Stimulated activated CD4-positive, alpha-beta T cell treated with anti-CD3 and anti-CD28 coated beads, Interleukin-4, amount 100 ng/mL, for 24 hours (primary cell): ENCODE measurements at places on chromosomes 4 and X.

DNA sequence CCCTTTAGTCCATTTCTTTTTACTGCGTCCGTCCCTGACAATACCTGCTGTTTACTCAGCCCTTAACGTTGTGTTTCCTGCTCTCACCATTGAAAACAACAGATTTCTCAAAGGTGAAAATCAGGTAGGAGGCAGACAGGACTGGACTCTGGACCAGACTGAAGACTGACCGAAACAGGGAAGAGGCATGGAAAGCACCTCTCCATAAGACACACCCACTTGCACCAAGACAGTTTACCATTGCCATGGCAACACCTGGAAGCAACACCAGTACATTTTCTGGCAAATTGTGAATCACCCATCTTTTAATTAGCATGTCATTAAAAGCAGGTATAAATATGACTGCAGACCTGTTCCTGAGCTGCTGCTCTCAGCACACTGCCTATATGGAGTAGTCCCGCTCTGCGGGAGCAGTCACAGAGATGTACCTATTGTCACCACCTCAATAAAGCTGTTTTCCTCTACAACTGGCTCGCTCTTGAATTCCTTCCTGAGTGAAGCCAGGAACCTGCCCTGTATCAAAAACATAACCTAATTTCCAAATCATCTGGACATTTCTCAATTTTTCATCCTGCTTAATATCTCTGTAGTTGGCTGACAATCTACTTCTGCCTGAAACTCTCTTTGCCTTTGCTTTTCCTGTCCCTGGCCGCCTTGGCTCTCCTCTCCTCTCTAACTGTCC, 117.0 kb downstream of the RNF150 start:
- DNase-seq = no peak

DNA sequence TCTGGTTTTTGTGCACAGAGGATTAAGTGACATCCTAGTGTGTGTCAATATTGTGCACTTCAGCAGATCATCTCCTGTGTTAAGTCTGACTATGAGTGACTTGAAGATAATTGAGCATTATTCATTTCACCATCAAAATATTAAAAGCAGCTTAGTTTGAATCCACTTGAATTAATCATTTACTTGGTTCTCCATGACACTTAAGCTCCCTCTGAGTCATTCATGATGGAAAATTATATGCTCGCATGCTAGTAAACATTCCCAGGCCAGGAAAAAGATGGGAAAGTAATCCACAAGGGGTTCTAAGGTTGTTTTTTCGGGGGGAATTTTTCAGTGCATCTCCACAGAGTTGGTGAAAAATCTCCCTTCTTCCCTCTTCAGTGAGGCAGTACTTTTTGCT, 97.2 kb upstream of the EOLA2 start:
- DNase-seq = no peak

- DNase-seq = no peak
Observed at GRCh38 chr4:118784776-118785175, 51.1 kb downstream of the SEC24D start.

DNA sequence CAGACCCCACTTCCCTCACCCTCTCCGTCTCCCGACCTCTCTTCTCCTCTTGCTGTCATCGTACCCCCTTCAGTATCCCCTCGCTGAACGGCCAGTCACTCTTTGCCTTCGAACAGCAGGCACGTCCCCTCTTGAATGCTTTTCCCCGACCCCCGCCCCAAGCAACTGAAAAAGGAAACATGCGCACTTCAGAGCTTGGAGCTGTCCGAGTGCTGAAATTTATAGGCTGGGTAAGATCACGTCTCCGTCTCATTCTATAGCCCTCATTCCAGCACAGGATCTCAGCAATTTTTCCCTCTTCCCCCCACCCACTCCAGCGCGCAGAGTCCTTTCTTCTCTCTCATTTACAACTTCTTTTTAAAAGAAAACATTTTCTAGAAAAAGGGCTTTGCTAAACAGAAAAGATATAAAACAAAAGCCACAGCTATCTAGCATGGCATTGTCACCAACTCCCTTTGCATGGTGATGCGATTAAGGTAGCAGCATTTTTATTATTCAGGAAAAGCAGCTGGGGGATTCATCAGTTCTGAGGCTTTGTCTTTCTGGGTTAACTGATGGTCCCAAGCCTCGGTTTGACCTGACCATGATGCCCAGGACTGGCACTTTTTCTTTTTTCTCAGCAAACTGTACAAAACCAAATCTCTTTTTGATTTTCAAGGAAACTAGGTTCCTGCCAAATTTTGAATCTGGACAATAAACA, at the start of gene GLRA2:
TSS of gene GLRA2 (plus strand) at position 247 of the 700 bp plus-strand sequence. CDS start 522 bp downstream, outside the sequence.
- no peak for DNase-seq

DNA sequence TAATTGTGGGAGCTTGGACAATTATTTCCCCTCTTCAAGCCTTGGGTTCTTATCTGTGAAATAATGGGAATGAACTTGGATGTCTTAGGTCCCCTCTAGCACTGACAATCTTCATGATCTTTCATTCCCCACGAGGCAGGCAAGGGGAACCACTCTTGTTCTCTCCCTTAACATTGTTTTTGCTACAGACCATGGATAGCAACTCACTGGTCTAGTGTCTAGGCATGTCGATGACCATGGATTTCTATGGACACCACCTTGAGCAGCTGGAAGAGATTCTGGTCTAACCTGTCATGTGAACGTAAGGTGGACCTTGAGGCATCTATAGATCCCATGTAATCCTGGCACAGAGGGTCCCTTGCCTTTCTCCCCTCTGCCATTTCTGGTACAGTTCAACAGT, 104.1 kb upstream of the DHX15 start:
- no peak for DNase-seq
